ENCODE measurements at places on chromosomes 6 and 20.

- DNase-seq = no peak
- no peaks in the 10 kb centered on the region for H3K36me3 ChIP-seq
- no peak overlapping the region for H3K4me3 ChIP-seq
- H3K27me3 ChIP-seq = peaks cover 3% of the 10 kb centered on the region
These were observed 28.2 kb downstream of the POPDC3 start for GRCh38 chr6:105151644-105152043.

GRCh38 chr6:109308018-109308492 lies 74.2 kb downstream of the CD164 start:
- H3K4me3 ChIP-seq = no peak overlapping the region
- DNase-seq = no peak
- peaks cover 8% of the 10 kb centered on the region for H3K4me1 ChIP-seq
- no peaks in the 10 kb centered on the region for H3K36me3 ChIP-seq
- H3K27ac ChIP-seq = no peak overlapping the region

GRCh38 chr6:142313284-142313683 lies 11.5 kb downstream of the ADGRG6 start:
- H3K27ac ChIP-seq = no peak overlapping the region
- DNase-seq = no peak
- no peaks in the 10 kb centered on the region for H3K4me1 ChIP-seq
- H3K4me3 ChIP-seq = no peak overlapping the region
- H3K36me3 ChIP-seq = no peaks in the 10 kb centered on the region

- no peaks in the 10 kb centered on the region for H3K36me3 ChIP-seq
- no peak for DNase-seq
- no peak overlapping the region for H3K27ac ChIP-seq
- H3K4me3 ChIP-seq = no peak overlapping the region
- H3K4me1 ChIP-seq = no peaks in the 10 kb centered on the region
These were observed 48.9 kb upstream of the STK35 start for GRCh38 chr20:2052741-2053140.

DNA sequence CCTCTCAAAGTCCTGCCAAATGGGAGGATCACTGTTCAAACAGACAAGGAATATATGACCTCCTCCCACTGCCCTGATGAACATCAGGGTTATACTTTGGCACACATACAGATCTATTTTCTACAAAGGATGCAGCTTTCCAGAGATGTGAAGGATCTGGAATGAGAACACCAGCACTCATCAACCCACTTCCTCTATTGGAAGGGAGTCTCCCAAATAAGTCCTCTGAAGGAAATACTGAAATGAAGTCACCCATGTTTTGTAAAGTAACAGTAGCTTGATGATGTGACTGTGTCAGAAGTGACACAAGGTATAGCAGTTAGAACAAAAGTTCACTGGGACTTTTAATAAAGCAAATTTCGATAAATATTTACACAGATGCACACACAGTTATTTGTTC lies 104.9 kb downstream of the OGFRL1 start:
- no peaks in the 10 kb centered on the region for H3K4me1 ChIP-seq
- no peaks in the 10 kb centered on the region for H3K27me3 ChIP-seq

DNA sequence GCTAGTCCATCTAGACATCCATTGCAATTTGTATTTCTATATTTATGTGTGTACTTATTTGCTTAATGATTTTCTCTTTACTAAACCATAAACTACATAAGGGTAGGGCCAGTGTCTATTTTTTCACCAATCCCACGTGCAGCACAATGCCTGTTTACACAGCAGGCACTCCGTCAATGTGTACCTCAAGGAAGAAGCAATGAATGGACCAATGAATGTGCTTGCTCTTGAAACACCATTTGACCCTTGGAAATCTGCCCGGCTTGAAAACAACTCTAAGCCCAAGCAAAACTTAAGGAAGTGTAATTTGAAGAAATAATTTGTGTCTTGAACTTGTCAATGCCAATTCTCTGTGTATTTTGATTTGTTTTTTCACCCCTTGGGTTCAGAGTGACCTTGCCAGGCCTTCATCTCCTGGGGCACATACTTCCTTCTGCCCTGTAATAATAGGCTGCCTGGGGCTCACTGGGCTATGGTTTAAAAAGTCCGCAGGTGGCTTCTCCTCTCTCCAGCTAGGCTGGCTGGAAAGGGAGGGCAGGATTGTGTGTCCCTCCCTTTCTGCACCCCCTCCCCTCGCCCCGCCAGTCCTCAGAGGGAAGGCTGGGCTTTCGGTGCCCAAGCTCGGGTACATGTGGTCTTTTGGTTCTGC lies 140.8 kb upstream of the ARMC2 start:
- H3K4me1 ChIP-seq = no peaks in the 10 kb centered on the region
- no peak for DNase-seq
- no peaks in the 10 kb centered on the region for H3K27me3 ChIP-seq

GRCh38 chr20:59333260-59333845 lies 32.9 kb downstream of the EDN3 start:
- no peaks in the 10 kb centered on the region for H3K4me1 ChIP-seq
- no peaks in the 10 kb centered on the region for H3K36me3 ChIP-seq
- DNase-seq = no peak
- H3K27me3 ChIP-seq = peaks cover 10% of the 10 kb centered on the region
- no peak overlapping the region for H3K4me3 ChIP-seq

- no peaks in the 10 kb centered on the region for H3K27me3 ChIP-seq
- no peaks in the 10 kb centered on the region for H3K36me3 ChIP-seq
- no peaks in the 10 kb centered on the region for H3K4me1 ChIP-seq
- H3K4me3 ChIP-seq = no peak overlapping the region
- H3K27ac ChIP-seq = no peak overlapping the region
These were observed 79.8 kb downstream of the KIF13A start for GRCh38 chr6:17907406-17908229.

DNA sequence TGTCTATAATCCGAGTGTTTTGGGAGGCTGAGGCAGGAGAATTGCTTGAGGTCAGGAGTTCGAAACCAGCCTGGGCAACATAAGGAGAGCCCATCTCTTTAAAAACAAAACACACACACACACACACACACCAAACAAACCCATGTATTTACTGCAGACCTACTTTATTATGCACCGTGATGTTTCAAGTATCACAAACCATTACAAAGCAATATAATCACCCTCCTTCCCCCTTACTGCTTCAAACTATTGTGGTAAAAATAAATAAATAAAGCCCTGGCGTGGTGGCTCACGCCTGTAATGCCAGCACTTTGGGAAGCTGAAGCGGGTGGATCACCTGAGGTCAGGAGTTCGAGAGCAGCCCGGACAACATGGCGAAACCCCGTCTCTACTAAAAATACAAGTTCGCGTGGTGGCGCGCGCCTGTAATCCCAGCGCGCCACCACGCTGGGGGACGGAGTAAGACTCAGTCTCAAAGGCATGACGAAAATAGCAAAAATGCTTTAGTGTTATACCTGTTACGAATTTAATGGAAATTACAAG lies 1.5 kb downstream of the TBCC start:
- peaks cover 36% of the 10 kb centered on the region for H3K4me1 ChIP-seq
- peaks cover 3% of the 10 kb centered on the region for H3K36me3 ChIP-seq
- peak overlapping the region; percentile 80 for H3K4me3 ChIP-seq
- DNase-seq = no peak

- H3K27ac ChIP-seq = no peak overlapping the region
- H3K27me3 ChIP-seq = no peaks in the 10 kb centered on the region
- no peaks in the 10 kb centered on the region for H3K4me1 ChIP-seq
- DNase-seq = no peak
- H3K36me3 ChIP-seq = no peaks in the 10 kb centered on the region
These were observed 248.2 kb downstream of the TBX18 start for GRCh38 chr6:84516154-84516553.

DNA sequence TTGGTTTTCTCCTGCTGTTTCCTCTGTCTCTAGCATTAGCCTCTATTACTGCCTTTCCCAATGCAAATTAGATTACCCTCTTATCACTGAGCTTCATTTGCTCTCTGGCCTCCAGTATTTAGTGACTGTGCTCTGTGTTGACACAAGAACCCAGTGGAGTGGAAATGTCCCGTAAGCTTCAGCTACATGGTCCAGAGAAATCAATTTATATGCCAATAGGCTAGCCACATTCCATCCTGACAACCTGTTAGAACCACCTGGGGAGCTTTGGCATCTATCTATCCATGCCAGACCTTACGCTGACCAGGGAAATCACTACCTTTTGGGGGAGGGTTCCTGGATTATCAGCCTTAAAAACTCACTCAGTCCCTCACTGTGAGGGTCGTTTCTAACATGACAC lies 459.6 kb downstream of the UTRN start:
- peaks cover 31% of the 10 kb centered on the region for H3K36me3 ChIP-seq
- H3K4me1 ChIP-seq = no peaks in the 10 kb centered on the region
- H3K27ac ChIP-seq = no peak overlapping the region
- H3K4me3 ChIP-seq = no peak overlapping the region
- DNase-seq = no peak

DNA sequence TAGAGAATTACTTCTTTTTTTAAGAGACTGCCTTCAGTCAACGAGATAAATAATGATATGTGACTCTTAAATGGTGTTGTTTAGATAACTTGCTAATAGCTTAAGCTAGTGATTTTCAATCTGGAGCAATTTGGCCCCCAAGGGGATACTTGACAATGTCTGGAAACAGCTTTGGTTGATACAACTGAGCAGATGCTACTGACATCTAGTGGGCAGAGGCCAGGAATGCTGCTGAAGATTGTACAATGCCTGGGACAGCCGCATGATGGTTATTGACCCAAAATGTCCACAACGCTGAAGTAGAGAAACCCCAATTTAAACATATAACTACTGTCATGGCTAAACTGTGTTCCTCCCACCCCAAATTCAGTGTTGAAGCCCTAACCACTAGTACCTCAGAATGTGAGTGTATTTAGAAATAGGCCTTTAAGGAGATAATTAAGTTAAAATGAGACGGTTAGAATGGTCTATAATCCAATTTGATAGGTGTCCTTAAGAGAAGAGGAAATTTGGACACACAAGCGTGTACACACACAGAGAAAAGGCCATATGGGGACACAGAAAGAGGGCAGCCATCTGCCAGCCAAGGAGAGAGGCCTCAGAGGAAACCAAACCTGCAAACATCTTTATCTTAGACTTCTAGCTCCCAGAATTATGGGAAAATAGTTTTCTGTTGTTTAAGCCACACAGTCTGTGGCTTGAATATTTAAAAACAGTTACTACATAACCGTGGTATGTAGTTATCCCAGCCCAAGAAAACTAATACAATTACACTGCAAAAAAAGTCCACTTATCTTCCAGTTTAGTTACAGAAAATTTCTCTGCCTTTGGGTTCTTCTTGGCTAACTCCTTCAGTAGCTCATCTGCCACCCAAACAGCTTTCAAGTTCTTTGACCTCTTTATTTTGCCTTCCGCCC lies 22.2 kb downstream of the RWDD2A start:
- H3K4me1 ChIP-seq = no peaks in the 10 kb centered on the region
- H3K36me3 ChIP-seq = no peaks in the 10 kb centered on the region
- no peak overlapping the region for H3K4me3 ChIP-seq
- H3K27ac ChIP-seq = no peak overlapping the region
- DNase-seq = peak; percentile 62
- no peaks in the 10 kb centered on the region for H3K27me3 ChIP-seq

DNA sequence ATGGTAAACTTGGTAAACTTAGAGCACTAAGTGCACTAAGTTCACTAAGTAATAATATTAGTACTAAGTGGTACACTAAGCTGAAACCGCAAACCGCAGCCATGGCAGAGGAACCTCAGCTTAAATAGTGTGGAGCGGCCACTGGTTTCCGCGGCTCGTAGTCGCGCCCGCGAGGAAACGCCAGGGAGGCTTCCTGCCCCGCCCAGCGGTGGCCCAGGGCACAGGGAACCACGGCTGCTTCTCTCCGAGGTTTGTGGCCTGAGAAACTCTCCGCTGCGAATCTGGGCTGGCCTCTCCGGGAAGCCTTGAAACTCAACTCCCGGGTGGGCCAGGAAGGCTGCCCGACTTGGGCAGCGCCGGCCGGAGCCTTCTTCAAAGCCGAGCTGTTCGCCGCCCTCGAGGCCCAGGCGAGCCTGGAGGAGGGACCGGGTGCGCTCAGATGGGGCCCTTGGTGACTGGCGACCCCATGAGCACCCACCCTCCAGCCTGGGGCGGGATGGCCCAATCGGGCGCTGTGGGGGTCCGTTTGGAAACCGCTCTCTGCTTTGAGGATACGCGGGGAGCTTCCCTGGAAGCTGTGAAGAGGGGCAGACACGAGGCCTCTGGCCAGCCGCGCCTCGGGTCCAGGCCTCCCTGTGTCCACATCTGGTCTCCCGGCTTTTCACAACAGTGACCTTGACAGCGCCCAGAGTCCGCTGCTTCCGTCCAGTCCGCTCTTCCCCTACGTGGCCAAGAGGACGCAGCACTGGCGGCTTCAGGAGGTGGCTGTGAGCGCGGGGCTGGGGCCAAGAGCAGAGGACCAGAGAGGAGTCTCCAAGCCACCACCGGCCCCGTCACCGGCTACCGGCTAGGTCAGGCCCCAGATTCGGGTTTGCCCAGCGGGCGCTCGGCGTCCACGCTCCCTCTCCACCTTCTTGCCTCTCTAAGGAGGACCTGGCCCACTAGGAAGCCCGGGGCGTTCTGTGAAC lies 25.4 kb upstream of the HLA-E start:
- peaks cover 12% of the 10 kb centered on the region for H3K4me1 ChIP-seq
- DNase-seq = peak; percentile 76
- H3K27ac ChIP-seq = no peak overlapping the region
- peaks cover 70% of the 10 kb centered on the region for H3K27me3 ChIP-seq
- H3K4me3 ChIP-seq = no peak overlapping the region
- no peaks in the 10 kb centered on the region for H3K36me3 ChIP-seq

- H3K27me3 ChIP-seq = no peaks in the 10 kb centered on the region
- no peaks in the 10 kb centered on the region for H3K4me1 ChIP-seq
- H3K36me3 ChIP-seq = no peaks in the 10 kb centered on the region
These were observed 56.7 kb downstream of the FILIP1 start for GRCh38 chr6:75436869-75437268.

Data from DND-41 (cell line).